ENCODE measurements at places on chromosomes 1 and 21.

- no peak for DNase-seq
These were observed 88.9 kb upstream of the COL11A1 start for GRCh38 chr1:103197216-103197615.

- DNase-seq: no peak
These were observed 46.1 kb downstream of the NPHS2 start for GRCh38 chr1:179529482-179530195.

DNA sequence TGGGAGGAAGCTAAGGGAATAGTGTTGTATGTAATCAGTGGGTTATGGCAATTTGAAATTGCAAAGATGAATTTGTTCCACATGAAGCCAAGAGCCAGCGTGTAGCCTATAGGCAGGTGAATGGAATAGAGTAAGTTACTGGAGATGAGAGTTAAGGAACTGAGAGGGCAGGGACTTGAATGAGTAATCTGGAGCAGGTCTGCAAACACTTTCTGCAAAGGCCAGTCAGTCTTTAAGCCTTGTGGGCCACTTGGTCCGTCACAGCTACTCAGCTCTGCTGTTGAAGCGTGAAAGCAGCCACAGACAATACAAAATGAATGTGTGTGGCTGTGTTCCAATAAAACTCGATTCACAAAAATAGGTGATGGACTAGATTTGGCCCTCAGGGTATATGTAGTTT lies 29.2 kb downstream of the SZT2 start:
- no peak for DNase-seq

GRCh38 chr1:151830055-151830454 lies 1.5 kb downstream of the RORC start:
- DNase-seq: no peak

DNA sequence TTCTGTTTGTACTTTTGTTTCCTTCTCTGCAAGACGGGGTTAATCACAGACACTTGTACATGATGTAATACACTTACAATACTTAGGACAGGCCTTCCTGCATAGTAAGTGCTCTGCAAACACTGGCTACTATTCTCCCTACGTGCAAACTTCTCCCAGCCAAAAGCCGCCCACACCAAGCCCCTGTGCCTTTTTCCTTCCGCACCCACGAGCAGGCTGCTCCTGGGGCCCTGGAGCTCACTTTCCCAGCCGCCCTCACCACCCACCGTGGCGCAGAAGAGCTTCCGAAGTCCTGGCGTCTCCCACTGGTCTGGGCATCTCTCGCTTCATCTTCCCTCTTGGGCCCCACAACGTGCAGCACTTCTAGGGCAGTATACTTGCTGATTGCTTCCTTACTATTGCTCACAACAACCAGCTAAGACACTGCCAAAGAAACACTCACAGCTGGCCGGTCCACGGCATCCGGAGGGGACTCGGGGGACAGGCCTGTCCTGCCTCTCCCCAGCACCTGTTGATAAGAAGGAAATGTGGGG lies 22.5 kb upstream of the GPR157 start:
- no peak for DNase-seq

DNA sequence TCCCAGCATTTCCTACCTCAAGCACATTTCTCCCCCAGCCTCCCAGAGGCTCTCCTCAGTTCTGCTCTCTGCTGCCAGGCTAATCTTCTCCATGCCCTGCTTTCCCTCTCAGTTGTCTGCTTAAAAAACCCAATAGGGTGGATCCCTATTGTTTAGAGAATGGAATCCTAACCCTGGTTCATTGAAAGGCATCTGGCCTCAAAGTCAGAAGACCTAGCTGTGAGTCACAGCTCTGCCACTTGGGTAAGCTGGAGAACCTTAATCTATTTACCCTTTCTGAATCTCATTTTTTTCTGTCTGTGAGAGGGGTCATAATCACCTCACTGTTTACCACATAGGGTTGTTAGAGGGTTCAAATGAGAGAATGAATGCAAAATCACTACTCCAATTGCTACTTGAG lies 12.5 kb upstream of the MYOC start:
- DNase-seq: no peak

- no peak for DNase-seq
These were observed 42.3 kb downstream of the AZIN2 start for GRCh38 chr1:33123266-33123665.

- no peak for DNase-seq
These were observed at the start of gene CTSK for GRCh38 chr1:150808121-150808520. TSS of gene CTSK (minus strand) at chr1:150808260. CDS start at chr1:150806805, 1,455 bp downstream.

DNA sequence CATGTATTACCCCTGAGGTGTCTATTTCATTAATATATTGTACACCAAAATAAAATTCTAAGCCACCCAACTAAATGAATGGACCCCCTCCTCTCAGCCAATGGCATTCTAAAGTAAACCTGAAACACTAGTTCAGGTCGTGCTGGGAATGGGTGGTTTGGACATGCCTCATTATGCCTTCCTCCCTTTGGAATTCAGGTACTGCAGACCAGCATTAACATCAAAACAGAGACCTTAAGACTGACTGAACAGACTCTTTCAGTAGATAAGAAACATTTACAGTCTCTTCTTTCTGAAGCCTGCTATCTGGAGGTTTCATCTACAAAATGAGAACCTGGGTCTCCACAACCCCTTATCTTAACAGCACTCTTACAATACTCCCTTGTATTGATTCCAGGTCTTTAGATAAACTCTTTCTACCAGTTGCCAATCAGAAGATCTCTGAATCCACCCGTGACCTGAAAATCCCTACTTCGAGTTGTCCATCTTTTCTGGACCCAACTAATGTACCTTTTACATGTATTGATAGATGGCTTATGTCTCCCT lies 93.6 kb downstream of the PKN2 start:
- DNase-seq: no peak

DNA sequence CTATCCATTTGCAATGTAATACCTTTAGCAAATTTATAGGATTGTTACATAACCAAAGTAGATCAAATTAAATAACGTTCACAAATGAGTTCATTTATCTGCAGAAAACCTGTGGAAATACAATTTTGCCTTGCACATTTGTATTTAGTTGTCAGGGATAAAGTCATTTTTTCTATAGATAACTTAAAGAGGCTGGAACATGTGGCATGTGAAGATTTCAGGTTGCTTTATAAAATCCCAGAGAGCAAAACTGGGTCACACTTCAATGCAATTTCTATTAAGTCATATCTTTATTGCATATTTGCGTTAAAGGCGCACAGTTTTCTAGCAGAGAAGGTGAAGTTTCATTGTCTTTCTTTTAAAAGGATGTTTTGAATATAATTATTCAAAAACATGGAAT lies 342.4 kb downstream of the USP25 start:
- DNase-seq: no peak

DNA sequence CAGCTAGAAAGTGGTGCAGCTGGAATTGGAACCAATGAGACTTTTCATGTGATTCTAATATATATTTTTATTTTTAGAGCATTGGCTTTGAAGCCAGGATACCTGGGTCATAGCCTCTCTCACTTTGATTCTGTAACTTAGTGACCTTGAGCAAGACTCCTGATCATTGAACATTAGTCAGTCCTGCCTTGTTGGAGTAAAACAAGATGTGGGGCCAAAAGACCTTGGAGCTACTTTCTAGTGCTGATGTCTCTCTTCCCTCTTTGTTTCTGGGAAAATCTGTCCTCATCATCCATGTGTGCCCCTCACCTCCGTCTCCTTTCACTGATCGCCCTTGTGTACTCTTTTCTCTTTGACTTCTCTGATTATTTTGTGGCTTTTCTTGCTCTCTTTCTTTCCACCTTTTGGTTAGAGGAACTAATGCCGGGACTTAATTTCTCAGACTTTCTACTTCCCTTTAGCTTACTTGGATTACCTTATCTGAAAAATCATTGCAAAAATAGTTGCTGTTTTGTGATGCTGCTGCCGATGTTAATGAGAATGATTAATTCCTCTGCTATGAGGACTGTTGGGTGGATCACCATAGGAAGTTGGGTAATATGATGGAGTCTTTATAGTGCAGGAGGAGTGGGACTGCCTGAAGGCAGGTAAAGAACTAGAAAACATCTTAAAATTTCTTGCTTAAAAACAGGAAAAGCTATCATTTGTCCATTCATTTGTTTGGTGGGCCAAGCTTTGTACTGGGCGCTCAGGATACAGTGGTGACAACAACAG lies 72.0 kb downstream of the NOS1AP start:
- no peak for DNase-seq

- DNase-seq: no peak
These were observed 1.1 kb downstream of the THRAP3 start for GRCh38 chr1:36225283-36225899.
